ENCODE measurements at places on chromosomes 2 and 18.

GRCh38 chr2:44496130-44496529, 134.4 kb downstream of the CAMKMT start:
- DNase-seq = no peak

GRCh38 chr18:44502790-44503189, 177.9 kb upstream of the SETBP1 start:
- DNase-seq = no peak

GRCh38 chr18:7987284-7987976, 420.3 kb downstream of the PTPRM start:
- DNase-seq = no peak

- DNase-seq = no peak
These were observed 159.1 kb upstream of the ZSWIM2 start for GRCh38 chr2:187008111-187008510.

- DNase-seq = no peak
These were observed 5.5 kb downstream of the DGKD start for GRCh38 chr2:233359823-233360222.

Data from anterior cingulate cortex (tissue), 58 donors.